ENCODE measurements at places on chromosomes 11 and 22.

DNA sequence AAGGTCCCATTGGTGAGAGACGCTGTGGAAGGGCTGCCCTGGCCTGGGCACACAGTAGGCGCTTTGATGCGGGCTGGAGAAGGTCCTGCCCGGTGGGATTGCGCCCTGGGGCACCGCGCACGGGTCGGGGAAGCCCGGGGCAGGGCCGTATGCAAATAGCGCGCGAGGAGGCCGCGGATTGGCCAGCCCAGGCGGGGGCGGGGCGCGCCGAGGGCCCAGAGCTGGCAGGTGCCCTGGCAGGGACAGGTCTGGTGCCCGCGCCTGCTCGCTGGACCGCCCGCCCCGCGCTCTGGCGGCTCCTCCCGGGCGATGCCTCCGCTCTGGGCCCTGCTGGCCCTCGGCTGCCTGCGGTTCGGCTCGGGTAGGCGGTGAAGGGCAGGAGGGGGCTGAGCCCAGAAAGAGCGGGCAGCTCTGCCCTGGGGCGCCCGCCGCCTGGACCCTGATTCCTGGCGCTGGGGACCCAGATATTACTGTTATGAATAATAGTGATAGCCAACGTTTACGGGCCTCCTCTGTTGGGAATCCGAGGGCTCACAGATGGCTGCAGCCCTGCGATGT, at the start of gene UPK3A:
Gene UPK3A, plus strand, starts transcription at position 245 of the 558 bp plus-strand sequence. Its CDS starts 65 bp downstream, at position 310.
- peak; percentile 33 for DNase-seq

GRCh38 chr11:133467686-133468085, 64.6 kb downstream of the OPCML start:
- no peak for DNase-seq

DNA sequence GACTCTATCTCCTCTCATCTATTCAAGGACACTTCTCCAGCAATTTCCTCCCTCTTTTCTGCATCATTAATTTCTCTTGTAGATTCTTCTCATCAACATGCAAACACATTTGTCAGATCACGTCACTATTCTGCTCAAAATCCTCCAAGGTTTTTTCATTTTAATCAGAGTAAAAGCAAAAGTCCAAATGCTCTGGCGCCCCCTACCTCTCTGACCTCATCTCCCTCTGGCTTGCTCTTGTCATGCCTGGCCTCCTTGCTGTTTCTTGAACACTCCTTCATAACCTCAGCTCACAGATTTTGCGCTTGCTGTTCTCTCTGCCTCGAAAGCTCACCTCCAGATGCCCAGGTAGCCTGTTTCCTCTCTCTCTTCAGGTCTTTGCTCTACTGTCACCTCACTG, 22.4 kb downstream of the RTCB start:
- DNase-seq: no peak

- no peak for DNase-seq
Measured at GRCh38 chr11:15336021-15336420, 221.3 kb downstream of the INSC start.

GRCh38 chr22:47204002-47204979, 441.8 kb downstream of the TBC1D22A start:
- no peak for DNase-seq

DNA sequence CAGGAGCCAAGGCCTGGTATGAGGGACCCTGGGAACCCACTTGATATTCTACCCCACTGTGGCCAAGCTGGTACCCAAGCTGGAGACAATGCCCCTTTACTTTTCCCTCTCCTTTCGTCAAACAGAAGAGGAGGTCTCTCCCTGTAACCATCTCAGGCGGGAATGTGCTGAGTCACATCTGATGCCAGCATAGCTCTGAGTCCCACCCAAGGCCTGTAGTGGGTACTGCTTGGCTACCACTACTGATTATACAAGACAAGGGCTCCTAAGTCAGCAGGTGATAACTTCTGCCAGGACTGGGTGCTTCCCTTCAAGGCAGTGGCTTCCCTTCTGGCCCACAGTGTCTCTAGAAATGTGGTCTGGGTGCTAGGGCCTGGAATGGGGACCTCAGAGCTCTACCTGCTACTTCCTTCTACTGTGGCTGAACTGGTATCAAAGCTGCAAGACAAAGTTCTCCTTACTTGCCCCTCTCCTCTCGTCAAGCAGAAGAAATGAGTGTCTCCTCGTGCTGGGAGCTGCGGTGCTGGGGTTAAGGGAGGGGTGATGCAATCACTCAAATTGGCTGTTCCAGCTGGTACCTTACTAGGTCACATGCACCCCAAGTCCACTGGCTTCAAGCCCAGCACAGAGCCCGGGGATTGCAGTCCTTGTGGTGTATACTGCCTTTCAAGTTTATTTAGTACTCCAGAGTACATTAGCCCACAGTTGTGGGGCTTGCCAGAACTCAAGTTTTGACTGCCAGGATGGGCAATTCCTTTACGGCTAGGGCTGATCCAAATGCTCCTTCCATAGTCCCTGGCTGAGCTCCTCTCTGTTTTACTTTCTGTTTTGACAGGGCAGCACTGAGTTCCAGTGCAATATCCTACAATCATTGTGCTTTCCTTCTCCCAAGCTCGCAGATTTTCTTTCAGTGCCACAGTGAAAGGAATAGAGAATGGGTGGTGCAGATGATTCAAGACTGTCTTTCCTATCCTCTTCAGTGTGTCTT, 419.7 kb upstream of the CNTN5 start:
- DNase-seq: no peak

DNA sequence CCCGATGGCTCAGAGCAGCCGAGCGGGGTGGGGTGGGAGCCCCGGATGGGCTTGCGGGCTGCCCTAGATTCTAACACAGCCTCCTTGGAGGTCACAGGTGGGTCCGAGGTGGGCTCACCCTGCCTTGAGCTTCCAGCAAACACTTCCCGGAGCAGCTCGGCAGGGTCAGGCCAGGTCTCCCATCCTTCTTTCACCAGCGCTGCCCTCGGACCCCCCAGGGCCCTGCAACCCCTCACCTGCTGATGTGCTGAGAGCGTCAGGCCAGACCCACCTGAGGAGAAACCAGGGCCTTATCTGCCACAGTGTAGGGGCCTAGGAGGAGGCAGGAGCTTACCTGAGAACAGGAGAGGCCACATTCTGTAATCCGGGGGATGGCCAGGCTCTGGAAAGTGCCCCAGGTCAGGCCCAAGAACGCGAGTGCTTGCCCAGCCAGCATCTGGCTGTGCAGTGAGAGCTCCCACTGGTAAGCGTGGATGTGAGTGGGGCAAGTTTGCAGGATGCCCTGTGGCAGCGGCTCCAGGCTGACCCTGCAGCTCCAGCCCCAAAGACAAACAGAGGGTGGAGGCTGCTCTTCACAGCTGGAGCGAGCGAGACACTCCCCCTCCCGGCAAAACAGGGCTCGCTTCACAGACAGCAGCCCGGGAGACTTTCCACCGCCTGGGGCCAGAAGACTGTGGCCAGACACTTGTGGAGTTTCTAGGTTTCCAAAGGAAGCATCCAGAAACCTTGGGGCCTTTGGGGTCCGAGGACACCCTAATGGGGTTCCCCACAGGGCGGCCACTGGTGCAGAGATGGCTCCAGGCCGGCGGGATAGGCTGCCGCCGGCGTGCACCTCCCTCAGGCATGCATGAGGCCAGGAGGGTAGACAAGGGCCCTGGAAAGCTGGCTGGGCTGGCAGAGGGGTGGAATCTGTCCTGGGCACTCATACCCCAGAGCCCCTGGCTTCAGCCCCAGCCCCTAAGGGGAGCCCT, at the start of gene IL17REL:
Gene IL17REL, minus strand, starts transcription at position 555 of the 971 bp plus-strand sequence. Its CDS starts 119 bp downstream, at position 436.
- no peak for DNase-seq

GRCh38 chr22:38946771-38947170, 10.6 kb upstream of the APOBEC3A start:
- no peak for DNase-seq

GRCh38 chr11:88487646-88488045, 150.1 kb upstream of the CTSC start:
- DNase-seq: no peak

DNA sequence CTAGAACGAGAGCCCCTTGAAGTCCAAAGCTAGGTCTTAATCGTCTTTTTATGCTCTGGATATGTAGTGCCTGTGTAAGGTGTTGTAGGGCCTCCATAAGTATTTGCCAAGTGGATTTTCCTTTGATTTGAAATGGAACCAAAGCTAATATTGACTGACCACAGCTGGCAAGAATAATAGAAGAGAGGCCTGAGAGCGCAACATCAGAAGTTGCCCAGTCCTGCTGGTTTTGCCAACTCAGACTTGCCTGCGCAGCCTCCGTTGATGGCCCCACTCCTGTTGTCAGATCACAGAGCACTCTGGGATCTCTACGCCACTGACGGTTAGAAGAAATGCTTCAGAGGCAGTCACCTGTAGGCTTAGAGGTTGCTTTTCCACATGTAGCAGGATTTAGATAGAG, 251.2 kb downstream of the TENM4 start:
- no peak for DNase-seq

DNA sequence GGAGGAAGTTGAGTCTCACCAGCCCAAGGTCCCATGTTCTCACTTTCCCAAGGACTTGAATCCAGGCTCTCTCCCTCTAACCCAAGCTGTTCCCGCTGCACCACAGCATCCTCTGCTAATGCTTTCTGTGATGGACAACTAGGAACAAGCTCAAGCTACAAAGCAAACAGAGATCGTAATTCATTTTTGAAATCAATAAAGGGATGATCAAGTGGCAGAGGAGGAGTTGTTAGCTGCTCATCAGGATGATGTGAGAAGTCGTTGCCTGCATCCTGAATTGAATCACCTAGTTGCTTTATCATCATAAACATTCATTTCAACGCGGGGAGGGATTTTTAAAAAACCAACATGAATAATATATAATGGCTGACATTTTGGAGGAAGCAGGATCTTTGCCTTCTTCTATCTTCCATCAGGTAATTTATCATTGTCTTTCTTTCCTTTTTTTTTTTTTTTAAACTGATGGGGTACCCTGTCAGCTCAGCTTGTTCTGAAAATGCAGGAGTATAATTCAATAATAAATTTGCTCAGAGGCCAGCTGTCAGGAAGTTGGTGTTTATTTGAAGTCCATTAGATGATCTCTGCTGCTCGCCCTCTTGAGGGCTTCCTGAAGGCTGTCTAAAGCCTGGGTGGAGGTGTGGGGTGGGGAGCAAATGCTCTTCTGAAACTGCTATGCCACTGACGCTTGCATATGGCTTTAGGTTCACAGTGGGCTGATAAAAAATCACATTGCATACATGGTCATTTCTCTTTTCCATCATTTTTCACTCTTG, 174.4 kb upstream of the NARS2 start:
- DNase-seq: no peak

DNA sequence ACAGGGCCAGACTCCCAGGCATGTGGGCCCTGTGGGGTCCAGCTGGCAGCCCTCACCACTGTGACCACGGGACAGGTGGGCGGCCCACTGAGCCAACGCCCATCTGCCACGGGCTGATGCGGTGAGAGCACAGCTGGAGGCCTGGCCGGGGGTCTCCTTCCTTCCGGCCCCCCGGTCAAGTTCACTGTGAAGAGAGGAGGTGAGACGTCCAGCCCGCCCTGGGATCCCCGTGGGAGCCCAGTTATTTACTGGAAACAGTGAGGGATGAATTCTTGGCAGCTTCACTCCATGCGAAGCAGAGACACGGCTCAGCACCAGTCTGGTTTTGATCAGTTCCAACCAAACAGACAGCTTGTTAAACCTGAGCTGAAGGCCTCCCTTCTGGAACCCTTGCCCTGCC, 38.7 kb downstream of the WNT11 start:
- no peak for DNase-seq

GRCh38 chr11:46554213-46555147, 39.3 kb downstream of the AMBRA1 start:
- no peak for DNase-seq

DNA sequence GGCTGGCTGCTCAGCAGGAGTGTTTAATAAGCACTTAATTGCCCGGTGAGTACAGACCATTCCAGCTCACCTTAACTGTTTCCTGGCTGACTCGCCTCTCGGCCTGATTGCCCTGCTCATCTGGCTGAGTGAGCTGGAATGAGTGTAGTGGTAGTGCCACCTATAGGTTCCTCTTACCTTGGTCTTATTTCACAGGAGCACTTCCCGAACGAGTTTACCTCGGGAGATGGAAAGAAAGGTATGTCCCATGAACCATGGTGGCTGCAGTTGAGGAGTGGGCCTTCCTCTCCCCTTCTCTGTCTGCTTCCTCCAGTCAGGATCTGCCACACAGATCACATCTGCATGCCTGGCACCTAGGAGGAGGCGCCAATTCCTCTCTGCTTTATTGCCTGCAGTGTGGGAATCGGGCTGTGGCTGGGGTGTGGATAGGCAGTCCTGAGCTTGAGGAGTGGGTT, 26.7 kb downstream of the UPB1 start:
- no peak for DNase-seq

GRCh38 chr11:74147199-74147929, 23.4 kb downstream of the C2CD3 start:
- no peak for DNase-seq

DNA sequence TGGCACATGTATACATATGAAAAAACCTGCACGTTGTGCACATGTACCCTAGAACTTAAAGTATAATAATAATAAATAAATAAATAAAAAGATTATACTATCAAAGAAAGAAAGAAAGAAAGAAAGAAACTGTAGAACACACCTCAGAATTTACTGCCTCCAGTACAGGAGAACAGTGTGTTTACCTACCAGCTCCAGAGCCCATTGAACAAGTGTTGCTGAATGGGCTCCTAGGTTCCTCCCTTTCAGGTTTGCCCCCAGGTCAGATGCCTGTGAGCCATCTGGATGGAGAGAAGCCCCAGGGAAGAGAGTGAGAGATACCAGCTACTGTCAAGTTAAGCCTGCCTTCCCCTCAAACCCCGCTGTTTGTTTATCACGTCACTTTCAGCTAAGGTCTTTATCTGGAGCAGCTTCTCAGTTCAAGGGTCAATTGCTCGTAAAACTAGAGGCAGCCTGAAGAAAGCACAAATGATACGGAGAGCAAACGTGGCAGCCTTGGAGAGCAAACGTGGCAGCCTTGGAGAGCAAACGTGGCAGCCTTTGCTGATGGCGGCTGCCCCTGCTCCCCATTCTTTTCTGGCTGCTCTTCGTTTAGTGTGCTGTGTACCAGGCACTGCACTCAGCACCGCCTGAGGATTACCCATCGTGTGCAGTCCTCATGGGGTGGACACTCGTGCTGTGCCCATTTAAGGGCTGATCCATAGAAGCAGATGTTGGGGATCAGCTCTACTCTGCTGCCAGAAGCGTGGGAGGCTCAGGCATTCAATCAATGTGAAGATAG, 111.7 kb downstream of the ADAMTS15 start:
- DNase-seq: no peak

- DNase-seq: no peak
Measured at GRCh38 chr22:25795478-25795877, 53.5 kb downstream of the MYO18B start.

DNA sequence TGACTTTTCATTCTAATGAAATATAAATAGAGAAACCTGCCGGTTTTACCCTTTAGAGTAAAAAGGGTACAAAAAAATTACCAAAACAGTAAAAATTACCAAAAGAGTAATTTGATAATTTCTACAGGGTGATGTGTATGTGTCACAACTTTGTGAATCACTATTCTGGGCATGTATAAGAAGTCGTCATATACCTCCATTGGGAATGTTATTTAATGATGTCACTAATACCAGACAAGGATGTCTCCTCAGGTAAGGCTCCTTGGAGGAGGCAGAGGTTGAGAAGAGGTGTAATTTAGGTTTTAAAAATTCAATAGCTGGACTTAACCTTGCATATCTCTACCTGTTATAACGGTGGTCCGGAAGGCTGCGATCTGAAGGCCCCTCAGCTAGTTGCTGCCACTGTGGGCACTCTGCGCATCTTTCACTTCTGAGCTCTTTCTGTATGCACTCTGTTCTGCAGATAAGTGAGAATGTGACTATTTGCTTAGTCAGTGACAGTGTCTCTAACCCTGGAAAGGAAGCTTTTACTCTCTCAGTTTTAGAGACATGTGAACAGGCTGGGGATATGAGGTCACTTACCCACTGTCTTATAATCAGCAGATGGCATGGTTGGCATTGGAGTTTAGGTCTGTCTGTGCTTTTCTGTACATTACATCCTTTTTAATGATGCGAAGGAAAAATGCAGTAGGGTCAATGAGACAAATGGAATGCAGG, 987 bp upstream of the NCR3LG1 start:
- no peak for DNase-seq

- no peak for DNase-seq
Measured at GRCh38 chr22:36743591-36744412, 32.1 kb downstream of the IFT27 start.

Measured in stimulated activated CD8-positive, alpha-beta memory T cell treated with anti-CD3 and anti-CD28 coated beads, Interleukin-2, amount 100 ng/mL, for 48 hours (primary cell).